ENCODE measurements at places on chromosomes 3 and 15. TPM values are rescaled to one million over a fixed set of nuclear protein-coding genes. Genes with fewer than 3 reads are reported as not detected.

Gene SORD
- total RNA-seq = 22.0 TPM

- peak; percentile 76 for DNase-seq
These were observed 5.4 kb upstream of the HEG1 start for GRCh38 chr3:125061170-125061569.

DNA sequence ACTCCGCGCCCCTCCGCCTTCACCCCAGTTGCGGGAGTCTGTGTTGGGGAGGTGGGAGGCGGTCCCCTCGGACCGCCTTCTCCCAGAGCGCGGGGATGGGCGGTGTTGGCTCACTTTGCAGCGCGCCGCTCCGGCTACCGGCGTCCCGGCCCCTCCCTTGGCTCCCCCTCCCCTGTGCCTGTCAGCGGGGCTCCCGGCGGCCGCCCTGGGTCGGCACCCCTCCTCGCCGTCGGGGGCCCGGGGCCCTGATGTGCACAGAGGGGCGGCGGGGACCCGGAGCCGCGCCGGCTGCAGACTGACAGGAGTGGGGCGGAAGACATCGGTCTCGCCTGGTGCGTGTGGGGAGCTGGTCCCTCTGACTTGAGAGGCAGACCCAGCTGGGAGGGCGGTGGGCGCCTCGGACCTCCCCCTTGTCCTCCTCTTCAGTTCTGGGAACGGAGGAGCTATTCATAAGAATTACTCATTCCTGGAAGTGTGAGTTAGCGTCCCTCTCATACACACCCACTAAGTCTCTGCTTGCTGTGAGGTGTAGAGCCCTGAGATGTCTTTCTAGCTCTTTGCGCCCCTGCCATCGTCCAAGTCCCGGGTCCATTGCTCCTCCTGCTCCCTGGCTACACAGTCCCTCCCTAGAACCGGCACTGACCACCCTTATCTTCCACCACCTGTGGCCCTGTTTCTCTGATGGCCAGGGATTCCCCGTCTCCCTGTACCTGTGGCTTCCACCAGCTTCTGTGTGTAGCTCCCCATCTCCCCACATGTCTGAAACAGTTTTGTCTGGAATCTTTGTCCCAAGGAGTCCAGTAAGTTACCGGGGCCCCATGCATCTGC lies 42.3 kb upstream of the ROPN1 start:
- peak; percentile 39 for DNase-seq

Gene DNAJA4
- total RNA-seq = 12.4 TPM

GRCh38 chr3:157101486-157101885 lies 58.5 kb downstream of the CCNL1 start:
- no peak for DNase-seq

Gene TLR9
- not detected for total RNA-seq

DNA sequence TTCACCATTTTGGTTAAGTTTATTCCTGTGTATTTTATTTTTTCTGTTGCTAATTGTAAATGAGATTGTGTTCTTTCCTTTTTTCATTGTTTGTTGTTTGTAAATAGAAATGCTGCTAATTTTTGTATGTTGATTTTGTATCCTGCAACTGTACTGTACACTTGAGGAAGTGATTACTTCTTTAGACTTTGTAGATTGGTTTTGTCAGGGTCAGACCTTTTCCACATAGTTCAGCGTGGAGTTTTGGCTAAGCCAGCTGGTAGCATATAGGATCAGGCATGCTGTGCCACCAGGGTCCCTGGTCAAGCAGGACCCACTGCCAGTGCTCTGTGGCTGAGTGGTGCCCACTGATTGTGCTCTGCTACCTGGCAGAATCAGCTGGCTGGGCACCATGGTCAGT lies 80.1 kb downstream of the CD200 start:
- DNase-seq = no peak

DNA sequence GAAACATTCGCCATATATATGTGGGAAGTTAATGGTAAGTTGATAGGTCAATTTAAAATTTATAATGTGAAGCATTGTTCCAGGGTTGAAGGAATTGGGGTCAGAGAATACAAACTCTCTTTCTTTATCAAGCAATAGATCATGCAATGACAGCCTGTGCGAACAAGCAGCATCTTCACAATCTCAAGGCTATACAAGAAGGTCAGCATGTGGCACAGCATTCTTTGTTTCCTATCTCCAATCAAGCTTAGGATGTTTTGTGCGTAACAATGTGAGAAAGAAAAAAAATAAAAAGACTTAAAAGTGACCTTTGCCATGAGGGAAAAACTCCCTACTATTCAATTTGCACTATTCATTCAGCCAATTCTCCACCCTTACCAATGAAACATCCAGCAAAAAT lies 288.1 kb upstream of the NECTIN3 start:
- no peak for DNase-seq

DNA sequence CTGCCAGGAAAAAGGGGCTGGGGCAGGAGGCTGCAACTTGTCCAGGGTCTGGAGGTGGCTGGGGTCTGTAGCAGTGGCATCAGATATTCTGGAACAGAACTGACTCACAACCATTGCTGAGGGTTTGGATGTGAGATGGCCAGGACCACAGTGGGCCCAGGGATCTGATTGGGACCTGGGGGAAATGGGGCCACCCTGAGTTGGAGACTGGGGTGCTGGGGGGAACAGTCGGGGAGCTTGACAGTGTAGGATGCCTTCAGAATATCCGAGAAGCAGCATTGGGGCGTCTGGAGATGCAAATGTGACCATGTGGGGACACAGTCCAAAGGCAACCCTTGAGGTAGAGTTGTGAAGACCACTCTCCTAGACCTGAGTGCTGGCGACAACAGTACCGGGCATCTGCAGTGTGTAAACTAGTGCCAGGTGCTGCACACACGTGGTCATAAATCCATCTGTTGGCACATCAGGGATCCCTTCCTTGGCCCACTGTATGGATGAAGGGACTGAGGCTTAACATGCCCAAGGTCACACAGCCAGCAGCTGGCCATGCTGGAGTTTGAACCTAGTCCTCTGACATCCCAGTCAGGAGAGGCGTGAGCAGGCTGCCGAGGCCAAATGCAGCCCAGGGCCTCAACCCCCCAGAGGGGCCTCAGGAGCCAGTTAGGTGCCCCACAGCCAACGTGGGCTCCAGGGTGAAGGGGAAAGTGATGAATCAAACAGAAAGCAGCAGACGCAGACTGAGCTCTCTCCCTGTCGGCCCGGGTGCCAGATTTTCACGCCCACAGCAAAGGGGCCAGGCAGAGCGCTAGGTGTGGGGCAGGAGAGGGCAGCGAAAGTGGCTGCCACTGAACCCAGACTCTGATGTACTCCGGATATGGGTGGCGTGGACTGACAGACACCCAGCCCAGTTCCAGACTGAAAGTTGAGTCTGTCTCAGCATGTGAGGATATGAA lies 18.8 kb downstream of the HEMK1 start:
- no peak for DNase-seq

- DNase-seq = no peak
These were observed 452.5 kb downstream of the MCTP2 start for GRCh38 chr15:94683902-94684301.

Gene TMEM42
- 4.1 TPM for total RNA-seq

DNA sequence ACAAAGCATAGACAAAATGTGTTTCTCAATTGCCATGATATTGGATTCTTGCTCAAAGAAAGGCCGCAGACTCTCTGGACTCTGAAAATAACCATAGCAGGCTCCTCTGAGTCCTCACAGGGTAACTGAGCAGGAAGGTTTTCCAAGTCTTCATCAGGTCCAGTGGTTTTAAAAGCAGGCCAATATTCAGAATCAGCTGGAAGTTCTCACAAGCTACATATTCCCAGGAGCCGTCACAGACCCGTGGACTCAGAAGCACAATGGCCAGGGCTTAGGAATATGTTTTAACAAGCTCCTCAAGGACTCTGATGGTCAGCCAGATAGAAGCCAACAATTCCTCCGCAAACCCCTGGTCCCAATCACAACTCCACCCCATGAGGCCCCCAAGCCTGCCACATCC lies 256.1 kb upstream of the ADAMTS9 start:
- DNase-seq = no peak

GRCh38 chr15:99452728-99453636 lies 112.8 kb upstream of the MEF2A start:
- DNase-seq = peak; percentile 84

DNA sequence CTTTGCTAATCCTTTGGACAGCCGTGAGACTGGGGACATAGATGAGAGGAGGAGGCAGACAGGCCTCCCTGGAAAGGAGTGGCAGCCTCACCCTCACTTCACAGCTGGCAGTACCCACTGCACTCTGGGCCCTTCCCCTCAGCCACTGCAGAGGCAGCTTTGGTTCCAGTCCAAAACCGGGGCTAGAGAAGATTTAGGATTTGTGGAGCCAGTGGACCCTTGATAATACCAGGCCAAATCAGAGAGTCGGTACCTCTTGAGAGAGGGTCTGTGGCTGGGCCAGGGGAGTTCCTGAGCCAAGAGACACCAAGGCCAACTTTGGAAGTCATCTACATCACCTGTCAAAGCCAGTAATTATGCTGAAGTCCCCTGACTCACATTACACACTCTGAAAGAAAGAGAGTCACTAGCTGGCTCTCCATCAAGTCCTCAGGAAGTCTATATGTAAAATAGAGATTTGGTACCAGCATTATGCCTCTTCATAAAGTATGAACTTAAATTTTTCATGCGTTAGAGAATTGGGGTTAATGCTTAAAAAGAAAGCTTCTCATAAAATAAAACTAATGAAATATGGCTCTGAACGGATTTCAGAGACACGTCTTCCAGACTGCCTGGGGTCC lies 244.1 kb upstream of the SEMA6D start:
- no peak for DNase-seq

DNA sequence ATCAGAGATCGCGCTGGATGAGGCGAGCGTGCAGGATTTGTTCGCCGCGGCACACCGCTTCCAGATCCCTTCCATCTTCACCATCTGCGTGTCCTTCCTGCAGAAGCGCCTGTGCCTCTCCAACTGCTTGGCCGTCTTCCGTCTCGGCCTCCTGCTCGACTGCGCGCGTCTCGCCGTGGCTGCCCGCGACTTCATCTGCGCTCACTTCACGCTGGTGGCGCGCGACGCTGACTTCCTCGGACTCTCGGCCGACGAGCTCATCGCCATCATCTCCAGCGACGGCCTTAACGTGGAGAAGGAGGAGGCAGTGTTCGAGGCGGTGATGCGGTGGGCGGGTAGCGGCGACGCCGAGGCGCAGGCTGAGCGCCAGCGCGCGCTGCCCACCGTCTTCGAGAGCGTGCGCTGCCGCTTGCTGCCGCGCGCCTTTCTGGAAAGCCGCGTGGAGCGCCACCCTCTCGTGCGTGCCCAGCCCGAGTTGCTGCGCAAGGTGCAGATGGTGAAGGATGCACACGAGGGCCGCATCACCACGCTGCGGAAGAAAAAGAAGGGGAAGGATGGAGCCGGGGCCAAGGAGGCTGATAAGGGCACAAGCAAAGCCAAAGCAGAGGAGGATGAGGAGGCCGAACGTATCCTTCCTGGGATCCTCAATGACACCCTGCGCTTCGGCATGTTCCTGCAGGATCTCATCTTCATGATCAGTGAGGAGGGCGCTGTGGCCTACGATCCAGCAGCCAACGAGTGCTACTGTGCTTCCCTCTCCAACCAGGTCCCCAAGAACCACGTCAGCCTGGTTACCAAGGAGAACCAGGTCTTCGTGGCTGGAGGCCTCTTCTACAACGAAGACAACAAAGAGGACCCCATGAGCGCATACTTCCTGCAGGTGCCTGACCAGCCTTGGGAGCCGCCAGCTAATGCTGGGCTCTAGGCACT lies 819 bp downstream of the KLHL40 start:
- DNase-seq = peak; percentile 6

DNA sequence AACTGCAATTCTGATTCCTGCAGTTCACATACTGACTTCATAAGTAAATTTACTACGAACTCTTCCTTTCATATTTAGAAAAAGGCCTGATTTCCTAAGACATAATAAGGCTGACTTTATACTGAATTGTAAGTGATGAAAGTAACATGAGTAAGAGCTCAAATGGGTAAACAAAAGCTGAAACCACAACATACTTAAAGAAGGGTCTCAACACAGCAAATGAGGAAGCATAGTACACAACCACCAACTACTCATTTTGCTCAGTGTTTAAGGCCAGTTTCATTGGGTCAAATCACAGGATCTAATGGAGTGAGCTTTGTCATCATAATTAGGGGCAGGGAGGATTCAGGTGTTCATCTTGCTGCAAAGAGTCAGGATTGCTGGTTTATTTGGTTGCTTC lies 81.4 kb downstream of the SETD2 start:
- DNase-seq = no peak

- DNase-seq = no peak
These were observed 387.0 kb downstream of the TUSC7 start for GRCh38 chr3:117096549-117096948.

DNA sequence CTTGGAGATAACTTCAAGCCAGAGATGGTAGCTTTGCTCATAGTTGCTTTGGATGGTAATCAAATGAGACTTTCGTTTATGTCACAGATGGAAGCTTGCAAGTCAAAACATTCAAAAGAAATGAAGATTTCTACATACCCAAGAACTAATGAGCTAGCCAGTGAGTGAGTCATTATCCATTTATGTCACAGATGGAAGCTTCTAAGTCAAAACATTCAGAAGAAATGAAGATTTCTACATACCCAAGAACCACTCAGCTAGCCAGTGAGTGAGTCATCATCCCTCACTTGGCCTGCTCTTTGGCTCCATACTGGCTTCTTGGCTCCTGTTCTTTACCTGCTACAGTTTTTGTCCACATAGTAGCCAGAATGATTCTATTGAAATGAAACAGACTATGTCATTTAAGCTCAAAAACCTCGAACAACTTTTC lies 559.8 kb upstream of the CBLB start:
- DNase-seq = peak; percentile 40

DNA sequence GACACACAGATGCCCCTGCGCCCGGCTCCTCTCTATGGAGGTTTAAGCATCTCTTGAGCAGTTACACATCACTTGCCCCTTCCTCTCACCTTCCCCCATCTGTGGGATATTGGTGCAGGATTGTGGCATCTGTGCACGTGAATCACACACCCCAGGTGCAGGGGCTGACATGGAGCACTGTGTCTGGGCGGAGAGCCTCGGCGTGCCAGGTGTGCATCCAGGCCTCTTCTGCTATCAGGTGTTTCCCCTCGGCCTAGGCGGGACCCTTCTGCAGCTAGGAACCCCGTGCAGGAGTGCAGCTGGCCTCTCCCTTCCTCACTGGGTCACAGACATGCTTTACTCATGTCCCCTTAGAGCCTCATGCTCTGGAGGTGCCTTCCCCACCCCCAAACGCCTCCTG lies 33.4 kb upstream of the MUC13 start:
- no peak for DNase-seq

- no peak for DNase-seq
These were observed 183.6 kb downstream of the NSMCE3 start for GRCh38 chr15:29086001-29086400.

GRCh38 chr3:37969596-37970100 lies 20.9 kb upstream of the VILL start:
- DNase-seq = no peak

Gene RTP1
- total RNA-seq = not detected

GRCh38 chr3:10968401-10968800 lies 24.1 kb upstream of the SLC6A1 start:
- DNase-seq = no peak

DNA sequence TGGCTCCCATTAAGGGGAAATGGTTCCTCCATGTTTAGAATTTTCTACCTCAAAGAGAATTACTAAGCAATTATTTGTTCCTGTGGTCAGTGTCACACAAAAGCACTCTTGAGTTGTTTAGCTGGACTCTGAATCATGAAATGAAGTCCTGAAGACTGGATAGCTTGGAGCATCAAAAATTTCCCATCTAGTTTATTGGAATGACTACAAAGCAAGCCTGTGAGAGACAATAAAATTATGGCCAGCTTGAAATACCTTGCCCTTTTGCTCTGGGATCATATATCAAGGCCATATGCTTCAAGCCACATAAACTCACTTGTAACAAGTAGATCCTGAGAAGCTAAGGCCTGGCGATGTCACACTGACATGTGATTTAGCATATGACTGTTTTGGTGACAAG lies 292.3 kb downstream of the TIGIT start:
- no peak for DNase-seq

GRCh38 chr3:123713211-123713610 lies 128.4 kb upstream of the HACD2 start:
- no peak for DNase-seq
